Activated CD4-positive, CD25-positive, alpha-beta regulatory T cell treated with anti-CD3 and anti-CD28 coated beads, Interleukin-2, amount 50 U/mL, for 24 hours (primary cell): ENCODE measurements at places on chromosomes 4 and X.
A peak's percentile ranks its signal among the peaks of the same experiment; 100 is the strongest.

DNA sequence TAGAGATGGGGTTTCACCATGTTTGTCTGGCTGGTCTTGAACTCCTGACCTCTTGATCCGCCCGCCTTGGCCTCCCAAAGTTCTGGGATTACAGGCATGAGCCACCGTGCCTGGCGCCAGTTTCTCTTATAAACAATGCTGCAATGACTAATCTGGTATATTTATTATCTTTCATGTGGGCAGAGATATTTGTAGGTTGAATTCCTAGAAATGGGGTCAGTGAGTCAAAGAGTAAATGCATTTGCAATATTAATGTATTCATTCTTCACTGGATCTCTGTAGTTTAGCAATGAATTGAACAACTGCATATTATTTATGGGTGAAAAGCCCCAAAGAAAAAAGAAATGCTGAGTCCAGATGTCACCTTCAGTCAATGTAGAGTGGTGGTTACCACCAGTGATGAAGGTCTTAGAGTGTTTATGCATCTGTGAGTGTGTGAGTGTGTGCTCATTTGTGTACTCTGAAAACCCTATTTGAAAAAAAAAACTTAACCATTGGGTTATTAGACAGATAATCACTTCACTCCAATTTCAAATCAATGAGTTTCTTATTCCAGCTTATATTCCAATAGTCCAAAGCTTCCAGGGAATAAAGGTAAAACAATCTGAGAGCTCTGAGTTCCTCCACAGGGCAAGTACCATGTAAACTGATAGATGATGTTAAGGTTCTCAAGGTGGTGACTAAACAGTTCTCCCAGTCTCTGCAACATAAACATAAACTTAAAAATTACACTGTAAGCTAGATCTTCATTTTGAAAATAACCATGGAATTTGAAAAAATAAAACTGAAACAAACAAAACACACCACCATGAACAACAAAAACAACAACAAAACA lies 22.6 kb upstream of the CD38 start:
- ATAC-seq: peak; percentile 42

DNA sequence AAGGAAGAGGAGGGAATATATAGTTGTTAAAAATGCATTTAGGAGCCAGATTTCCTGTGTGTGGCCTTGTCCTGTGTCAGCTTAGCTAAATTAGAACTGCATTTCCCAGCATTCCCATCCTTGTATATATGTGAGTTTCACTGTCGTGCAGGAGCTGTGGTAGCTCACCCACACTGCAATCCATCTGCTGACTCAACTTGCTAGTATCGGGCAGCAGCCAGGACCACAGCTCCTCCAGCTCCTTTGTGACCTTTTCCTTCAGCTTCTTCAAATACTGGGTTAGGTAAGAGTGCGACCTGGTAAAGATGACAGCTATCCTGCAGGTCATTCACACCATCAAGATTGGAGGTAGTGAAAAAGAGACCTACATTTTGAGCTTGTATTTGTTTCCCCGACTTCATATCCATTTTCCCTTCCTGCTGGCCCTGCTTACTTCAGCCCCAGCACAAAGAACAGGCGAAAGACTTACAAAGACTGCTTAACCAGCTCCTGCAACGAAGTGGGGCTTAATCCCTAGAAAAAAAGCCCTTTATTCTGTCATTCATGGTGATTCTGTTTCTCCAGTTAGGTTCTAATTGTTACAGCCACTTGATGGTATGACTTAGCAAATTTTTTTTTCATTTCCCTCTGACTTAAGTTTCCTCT lies 11.4 kb downstream of the ASIC5 start:
- ATAC-seq: no peak

DNA sequence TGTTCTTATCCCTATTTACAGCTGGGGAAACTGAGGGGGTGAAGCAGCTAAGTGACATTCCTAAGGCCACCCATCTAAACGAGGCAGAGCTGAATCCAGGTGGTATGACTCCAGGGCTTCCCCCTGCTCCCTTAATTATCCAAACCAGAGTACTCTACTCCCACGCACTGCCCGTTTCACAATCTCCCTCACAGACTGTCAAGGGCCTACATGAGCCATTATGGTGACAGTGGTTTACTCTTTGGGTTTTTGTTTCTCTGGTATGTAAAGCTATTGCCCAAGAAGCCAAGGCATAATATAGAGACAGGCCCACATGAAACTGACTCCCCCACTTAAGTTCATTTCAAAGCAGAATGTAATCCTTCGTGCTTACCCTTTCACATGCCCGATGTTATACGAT lies 95.1 kb downstream of the NHS start:
- no peak for ATAC-seq

GRCh38 chrX:67779099-67779498 lies 235.3 kb downstream of the AR start:
- ATAC-seq: no peak

- peak; percentile 94 for ATAC-seq
Observed at GRCh38 chr4:26058537-26058936, 144.5 kb downstream of the SMIM20 start.

GRCh38 chr4:107094976-107095375 lies 58.9 kb upstream of the DKK2 start:
- no peak for ATAC-seq

DNA sequence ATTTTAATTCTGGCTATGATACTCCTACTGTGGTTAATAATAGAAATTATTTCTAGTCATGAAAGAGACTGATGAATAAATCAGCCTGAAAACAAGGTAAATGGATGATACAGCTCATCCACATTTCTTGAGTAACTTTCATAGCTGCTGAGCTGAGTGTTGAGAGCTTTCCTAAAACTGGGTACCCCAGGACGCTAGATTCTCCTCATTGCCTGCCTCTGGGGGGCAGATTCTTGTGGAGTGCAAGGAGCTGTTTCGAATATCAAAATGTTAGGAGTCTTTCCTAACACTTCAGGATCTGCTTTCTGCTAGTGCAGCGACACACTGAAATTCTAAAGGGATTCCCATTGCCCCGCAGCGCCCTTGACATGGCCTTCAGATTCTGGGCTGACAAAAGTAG lies 2.1 kb downstream of the MND1 start:
- no peak for ATAC-seq

- no peak for ATAC-seq
Observed at GRCh38 chrX:16920075-16920474, 26.4 kb upstream of the REPS2 start.

GRCh38 chrX:1150569-1151347 lies 61.7 kb downstream of the CRLF2 start:
- ATAC-seq: no peak

GRCh38 chrX:71103110-71103983 lies 3.2 kb downstream of the CXorf65 start:
- ATAC-seq: peak; percentile 33

- ATAC-seq: no peak
Observed at GRCh38 chrX:19746919-19747651, 140.3 kb downstream of the SH3KBP1 start.

GRCh38 chr4:168208957-168209614 lies 109.5 kb downstream of the DDX60 start:
- no peak for ATAC-seq

DNA sequence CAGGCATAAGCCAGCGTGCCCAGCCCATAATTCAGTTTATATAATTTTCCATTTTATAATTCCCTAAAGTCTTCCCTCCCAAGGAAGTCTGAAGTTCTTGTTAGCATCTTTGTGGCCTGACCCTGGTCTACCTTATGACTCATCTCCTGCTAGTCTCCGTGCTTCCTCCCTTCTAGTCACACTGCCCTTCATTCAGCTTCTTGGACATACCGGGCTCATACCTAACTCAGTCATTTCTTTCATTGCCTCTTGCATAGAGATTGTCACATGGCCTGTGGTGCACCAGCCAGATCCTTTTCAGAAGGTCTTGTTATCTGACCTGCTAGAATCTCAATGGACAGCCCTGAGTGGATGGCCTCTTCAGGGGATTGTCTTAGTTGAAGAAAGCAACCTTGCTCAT lies 22.8 kb upstream of the MAML3 start:
- ATAC-seq: no peak

DNA sequence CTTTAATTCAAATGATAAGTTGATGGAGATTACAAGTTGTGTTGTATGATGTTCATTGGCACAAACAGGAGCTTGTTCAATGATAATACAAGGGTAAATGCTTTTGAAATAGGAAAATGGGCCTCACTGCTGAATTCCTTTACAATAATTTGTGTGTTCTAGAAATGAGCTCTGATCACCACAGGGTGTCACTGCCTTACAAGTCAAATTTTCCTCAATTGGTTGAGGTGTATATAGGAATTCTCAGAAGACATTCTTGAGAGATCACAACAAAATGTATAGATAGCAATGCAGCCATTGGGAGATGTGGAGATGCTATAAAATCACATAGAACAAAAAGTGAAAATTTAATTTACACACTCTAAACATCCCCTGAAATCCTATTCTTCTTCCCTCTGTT lies 49.6 kb downstream of the KLF8 start:
- no peak for ATAC-seq

GRCh38 chr4:2768921-2769336 lies 12.8 kb upstream of the TNIP2 start:
- ATAC-seq: no peak

GRCh38 chr4:11791797-11792196 lies 363.1 kb upstream of the HS3ST1 start:
- ATAC-seq: no peak

GRCh38 chr4:6619116-6619465 lies 21.4 kb upstream of the MRFAP1 start:
- no peak for ATAC-seq

GRCh38 chrX:75278991-75279390 lies 5.1 kb downstream of the UPRT start:
- ATAC-seq: no peak

GRCh38 chr4:3346146-3346545 lies 53.3 kb downstream of the RGS12 start:
- peak; percentile 74 for ATAC-seq

- no peak for ATAC-seq
Observed at GRCh38 chrX:154375156-154375504, 696 bp upstream of the FLNA start.

DNA sequence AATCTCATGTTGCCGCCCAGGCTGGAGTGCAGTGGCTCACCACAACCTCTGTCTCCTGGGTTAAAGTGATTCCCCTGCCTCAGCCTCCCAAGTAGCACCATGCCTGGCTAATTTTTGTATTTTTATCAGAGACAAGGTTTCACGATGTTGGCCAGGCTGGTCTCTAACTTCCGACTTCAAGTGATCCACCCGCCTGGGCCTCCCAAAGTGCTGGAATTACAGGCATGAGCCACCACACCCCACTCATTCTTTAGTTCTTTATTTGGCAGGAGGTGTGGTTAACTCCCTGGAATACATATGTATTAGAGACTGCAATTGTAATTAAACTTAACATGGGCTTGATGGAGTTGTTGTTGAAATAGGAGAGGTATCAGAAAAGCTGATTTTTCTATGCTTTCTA lies 1396.9 kb upstream of the IGFBP7 start:
- no peak for ATAC-seq

DNA sequence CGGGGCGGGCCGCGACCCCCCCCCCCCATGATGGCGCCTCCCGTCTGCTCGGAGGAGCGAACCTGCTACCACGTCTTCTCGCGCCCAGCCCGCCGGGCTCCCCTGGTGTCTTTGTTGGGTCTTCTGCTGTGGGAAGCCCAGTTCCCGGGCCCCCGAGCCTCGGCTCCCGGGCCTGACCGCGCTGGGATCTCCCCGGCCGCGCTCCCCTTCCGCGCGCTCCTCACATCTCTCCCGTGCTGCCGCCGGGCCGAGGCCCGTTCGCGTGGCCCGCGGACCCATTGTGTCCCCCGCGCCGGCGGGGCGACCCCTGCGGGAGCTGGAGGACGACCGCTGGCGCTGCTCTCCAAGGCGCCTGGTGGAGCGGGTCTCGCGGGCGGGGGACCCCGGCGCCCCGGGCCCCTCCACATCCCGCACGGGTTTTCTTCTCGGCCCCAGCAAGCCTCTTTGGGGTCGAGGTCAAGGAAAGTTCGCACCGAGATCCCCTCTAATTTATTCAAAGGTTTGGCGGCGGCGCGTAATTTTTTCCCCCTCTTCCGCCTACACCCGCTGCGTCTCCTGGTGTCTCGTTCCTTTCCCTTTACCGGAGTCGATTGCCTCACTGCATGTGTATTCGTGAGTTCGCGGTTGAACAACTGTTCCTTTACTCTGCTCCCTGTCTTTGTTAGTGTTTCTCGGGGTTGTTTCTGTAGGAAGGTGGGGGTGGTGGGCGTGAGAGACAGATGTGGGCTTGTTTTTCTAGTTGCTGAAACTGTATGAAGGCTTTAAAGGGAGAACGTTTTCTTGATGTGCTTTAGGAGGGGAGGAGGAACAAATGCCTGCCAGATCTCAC lies 770 bp downstream of the SMAD1 start:
- peak; percentile 64 for ATAC-seq

- peak; percentile 83 for ATAC-seq
Observed at GRCh38 chr4:113756005-113756410, 5.5 kb downstream of the CAMK2D start.

GRCh38 chr4:80492761-80493160 lies 157.2 kb downstream of the CFAP299 start:
- peak; percentile 96 for ATAC-seq

- no peak for ATAC-seq
Observed at GRCh38 chr4:40292313-40292759, 42.8 kb upstream of the CHRNA9 start.

GRCh38 chrX:54920610-54921426 lies at the start of gene TRO:
TRO (plus strand) TSS chrX:54920824; CDS start chrX:54922247, 1,423 bp downstream.
- ATAC-seq: no peak

DNA sequence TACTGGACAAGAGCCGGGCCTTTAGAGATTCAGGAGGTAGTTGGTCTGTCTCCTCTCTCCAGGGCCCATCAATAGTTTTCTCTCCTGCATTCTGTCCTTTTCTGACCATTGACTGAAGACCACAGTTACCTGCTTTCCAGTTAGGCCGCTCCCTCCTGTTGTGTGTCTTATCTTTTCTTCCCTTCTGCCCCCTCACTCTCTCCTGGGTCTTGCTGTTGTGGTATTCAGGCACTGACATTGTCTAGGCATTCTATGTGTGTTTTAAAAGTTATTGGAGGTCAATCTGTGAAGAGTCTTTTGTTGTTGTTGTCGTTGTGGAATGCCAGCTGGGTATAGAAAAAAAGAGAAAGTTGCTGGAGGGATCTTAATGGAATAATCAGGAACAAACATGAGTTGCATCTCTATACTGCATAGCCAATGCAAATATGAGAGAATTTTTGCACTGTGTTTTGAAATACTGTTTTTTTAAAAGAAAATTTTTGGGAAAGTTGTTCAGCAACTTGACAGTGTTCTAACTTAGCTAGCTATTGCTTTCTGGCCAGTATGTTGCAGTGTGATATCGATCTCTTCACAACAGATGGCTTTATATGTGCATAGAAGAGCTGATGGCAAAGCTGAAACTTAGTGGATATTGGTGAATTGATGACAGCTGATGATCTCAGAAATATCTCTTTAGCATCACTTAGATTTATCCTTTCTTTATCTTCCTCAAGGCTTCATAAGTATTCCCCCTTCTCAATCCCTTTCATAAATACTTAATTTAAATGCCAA lies 240.7 kb downstream of the C4orf33 start:
- ATAC-seq: no peak
